ENCODE measurements at places on chromosomes 5 and 9. TPM values are rescaled to one million over a fixed set of nuclear protein-coding genes. Genes with fewer than 3 reads are reported as not detected.

Gene MYOT
- not detected for polyA plus RNA-seq

Gene RNF208
- polyA plus RNA-seq, result 0.97 TPM

Gene FSTL4
- polyA plus RNA-seq, result 0.31 TPM

Gene AQP3
- polyA plus RNA-seq, result 11.4 TPM

Gene SOX30
- polyA plus RNA-seq, result 0.23 TPM

Gene GPR151
- not detected for polyA plus RNA-seq

Gene STPG3
- polyA plus RNA-seq, result not detected

Gene PCDHGA9
- polyA plus RNA-seq, result 0.19 TPM

Gene TPRN
- 5.7 TPM for polyA plus RNA-seq

Gene PCA3
- not detected for polyA plus RNA-seq

Gene F2RL2
- polyA plus RNA-seq, result not detected

Gene CER1
- not detected for polyA plus RNA-seq

Gene GLRA1
- polyA plus RNA-seq, result not detected

Gene GCNT4
- polyA plus RNA-seq, result 0.06 TPM

Gene ZBTB6
- polyA plus RNA-seq, result 1.1 TPM

Gene CCIN
- 0.50 TPM for polyA plus RNA-seq

Gene PRRC1
- 15.8 TPM for polyA plus RNA-seq

Gene FLT4
- polyA plus RNA-seq, result 0.61 TPM

Gene WNT8A
- not detected for polyA plus RNA-seq

Gene ECSCR
- polyA plus RNA-seq, result not detected

Gene IGFBPL1
- not detected for polyA plus RNA-seq

Gene DRD1
- polyA plus RNA-seq, result not detected

Gene PLAA
- 12.6 TPM for polyA plus RNA-seq

Gene ALDH7A1
- polyA plus RNA-seq, result 1.3 TPM

Gene SPAG8
- 1.6 TPM for polyA plus RNA-seq

Gene EQTN
- polyA plus RNA-seq, result 1.3 TPM

Gene ARHGEF37
- 0.06 TPM for polyA plus RNA-seq

Gene GAS1
- not detected for polyA plus RNA-seq

Gene IL13
- polyA plus RNA-seq, result 0.14 TPM

Gene DIAPH1
- 61.5 TPM for polyA plus RNA-seq

Gene CCNJL
- polyA plus RNA-seq, result 0.03 TPM

Gene LCN10
- polyA plus RNA-seq, result 93.0 TPM

Gene CENPH
- polyA plus RNA-seq, result 2.8 TPM

Gene NFIL3
- 10.6 TPM for polyA plus RNA-seq

Gene SPATA24
- 4.6 TPM for polyA plus RNA-seq

Gene JADE2
- polyA plus RNA-seq, result 50.4 TPM

Gene TMEM215
- polyA plus RNA-seq, result not detected

Gene PCSK5
- 0.35 TPM for polyA plus RNA-seq

Gene CARTPT
- polyA plus RNA-seq, result not detected

Measured in B cell (primary cell).